NCI-H510A (cell line): ENCODE measurements at places on chromosomes 4 and X.

DNA sequence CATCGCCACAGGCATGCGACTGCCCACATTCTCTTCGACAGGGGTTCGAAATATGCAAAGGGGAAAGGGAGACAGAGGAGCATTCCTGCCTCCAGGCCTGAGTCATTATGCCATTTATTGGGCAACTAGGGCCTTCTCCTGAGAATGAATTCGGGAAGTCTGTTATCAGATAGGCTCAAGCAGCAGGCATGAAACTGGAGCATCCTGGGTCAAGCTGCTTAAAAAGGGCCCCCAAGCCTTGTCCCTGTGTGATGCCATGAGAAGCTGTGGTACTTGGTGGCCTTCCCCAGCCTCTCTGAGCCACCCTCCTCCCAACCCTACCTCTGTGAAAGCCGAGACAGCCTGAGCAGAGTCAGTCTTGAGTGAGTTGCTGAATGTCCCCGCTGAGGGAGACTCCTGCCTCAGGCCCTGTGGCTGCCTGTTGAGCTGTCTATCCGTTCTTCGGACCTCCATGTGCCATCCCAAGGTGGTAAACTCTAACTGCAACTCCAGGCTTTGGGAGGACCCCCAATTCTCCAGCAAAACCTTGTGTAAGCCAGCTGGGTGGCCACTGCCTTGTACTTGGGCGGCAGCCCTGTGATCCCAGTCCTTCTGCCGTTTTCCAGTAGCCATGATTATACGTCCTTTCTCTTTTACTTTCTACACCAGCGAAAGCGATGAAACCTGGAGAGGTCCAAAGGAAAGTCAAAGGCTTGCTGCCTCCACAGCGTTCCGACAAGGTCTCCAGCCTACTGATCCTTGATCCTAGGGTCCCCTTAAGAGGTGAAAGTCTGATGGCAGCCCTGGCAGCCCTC is 37.7 kb downstream of the NBDY start:
- DNase-seq: no peak

DNA sequence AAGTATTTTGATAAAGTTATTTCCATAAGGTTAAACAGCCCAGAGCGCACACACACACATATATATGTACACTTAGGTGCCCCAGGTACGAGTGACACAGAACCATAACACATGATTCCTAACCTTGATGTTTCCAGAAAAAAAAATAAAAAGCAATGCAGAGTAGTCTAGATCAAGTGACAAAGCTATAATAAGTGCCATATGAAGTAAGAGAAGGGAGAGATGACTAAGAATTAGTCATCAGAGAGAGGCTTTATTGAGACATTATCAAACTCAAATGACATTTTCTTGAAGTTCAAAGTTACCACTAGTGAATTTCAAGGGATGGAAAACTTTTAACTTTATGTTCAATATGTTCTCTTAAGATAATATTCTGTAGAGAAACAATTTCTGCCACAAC is 215.0 kb downstream of the HTR2C start:
- no peak for DNase-seq

- DNase-seq: no peak
These were observed 10.2 kb downstream of the HGFAC start for GRCh38 chr4:3451956-3452355.

GRCh38 chr4:141132072-141132708 is 1.1 kb downstream of the RNF150 start:
- no peak for DNase-seq

DNA sequence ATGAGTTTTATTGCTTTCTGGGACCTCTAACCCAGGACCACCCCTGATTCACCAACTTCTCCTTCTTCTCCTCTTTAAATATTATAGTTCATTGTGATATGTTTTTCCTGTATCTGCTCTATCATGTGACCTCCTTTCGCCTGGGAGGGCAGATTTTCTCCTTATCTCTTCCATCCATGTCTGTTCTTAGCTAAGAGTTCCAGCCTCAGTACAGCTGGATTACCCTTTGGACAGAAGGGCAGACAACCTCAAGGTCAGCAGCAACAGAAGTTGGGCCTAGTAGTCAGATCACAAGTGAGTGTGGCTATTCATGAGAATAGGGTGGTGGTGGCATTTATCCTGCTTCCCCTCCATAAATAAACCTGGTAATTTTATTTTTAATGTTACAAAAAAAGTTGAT is 5.7 kb upstream of the XK start:
- no peak for DNase-seq

DNA sequence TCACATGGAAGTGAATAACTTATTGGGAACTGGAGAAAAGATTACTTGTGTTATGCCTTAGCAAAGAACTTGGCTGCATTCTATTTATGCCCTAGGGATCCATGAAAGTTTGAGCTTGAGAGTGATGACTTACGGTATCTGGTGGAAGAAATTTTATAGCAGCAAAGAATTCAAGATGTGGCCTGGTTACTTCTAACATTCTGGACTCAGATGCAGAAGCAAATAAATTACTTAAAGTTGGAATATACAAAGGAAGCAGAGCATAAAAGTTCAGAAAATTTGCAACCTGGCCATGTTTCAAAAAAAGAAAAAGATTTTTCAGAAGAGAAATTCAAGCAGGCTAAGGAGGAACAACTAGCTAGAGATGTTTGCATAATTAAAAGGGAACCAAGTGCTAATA is 252.3 kb upstream of the WDFY3 start:
- no peak for DNase-seq

DNA sequence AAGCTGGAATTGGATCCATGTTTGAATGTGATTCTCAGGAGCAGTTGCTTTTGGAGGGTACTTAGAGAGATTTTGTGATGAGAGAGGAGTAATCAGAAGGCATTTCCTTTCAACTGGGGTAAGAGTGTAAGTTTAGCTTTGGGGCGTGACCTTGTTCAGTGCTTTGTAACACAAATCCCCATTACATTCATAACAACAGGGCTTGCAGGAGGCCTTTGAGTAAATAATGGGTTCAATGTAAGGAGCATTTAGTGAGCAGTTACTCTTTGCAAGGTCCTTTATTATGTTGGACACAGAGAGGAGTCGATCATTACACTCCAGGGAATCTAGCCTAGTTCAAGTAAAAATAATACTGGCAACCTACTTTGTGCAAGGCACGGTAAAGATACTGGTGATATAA is 74.0 kb upstream of the AFF2 start:
- no peak for DNase-seq

GRCh38 chr4:4810778-4811177 is 48.7 kb upstream of the MSX1 start:
- DNase-seq: no peak

GRCh38 chrX:113594123-113594841 is 753.7 kb upstream of the AMOT start:
- DNase-seq: no peak

- no peak for DNase-seq
These were observed 273.2 kb downstream of the IL15 start for GRCh38 chr4:141909541-141909940.
